ENCODE measurements at places on chromosomes 4 and X.
A peak's percentile ranks its signal among the peaks of the same experiment; 100 is the strongest.

DNA sequence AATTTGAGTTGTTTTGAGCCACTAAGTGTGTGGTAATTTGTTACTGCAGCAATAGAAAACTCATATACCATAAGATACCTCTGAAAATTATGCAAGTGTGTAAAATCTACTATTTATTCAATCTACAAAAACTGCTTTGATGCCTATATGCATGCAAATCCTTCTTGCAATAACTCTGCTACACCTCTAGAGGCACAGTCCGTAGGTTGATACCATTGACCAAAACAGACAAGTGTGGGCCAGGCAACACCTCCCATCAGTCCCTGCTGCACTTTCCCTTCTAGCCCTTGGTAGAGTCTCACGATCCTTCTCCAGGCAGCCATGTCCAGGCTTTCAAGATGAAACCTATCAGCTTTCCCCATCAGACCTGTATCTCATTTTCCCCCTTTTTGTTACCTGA, 48.8 kb upstream of the FAM9A start:
- no peak for DNase-seq

DNA sequence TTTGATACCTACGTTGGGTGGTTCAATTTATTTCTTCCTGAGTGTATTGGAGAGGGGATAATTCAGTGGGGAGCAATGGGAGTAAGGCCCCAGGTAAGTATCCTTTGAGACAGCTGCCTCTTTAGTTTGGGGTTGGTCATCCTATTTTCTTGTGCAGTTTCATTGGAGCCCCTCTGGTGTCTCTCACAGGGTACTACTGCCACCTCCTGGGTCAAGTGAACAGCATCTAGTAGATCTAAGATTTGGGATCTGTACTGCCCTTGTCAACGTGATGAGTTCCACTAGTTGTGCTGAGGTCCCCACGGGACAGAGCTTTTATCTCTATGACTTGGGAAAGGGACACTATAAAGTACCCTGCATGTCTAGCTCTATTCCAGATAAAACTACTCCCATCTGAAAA, 80.6 kb downstream of the PBDC1 start:
- DNase-seq = peak; percentile 17

- no peak for DNase-seq
Observed at GRCh38 chr4:16110661-16111290, 27.0 kb upstream of the PROM1 start.

- no peak for DNase-seq
Observed at GRCh38 chrX:115952417-115953092, 218.0 kb upstream of the AGTR2 start.

GRCh38 chr4:37535872-37536271, 150.3 kb downstream of the RELL1 start:
- no peak for DNase-seq

GRCh38 chrX:51825436-51825835, 68.0 kb upstream of the MAGED1 start:
- no peak for DNase-seq

DNA sequence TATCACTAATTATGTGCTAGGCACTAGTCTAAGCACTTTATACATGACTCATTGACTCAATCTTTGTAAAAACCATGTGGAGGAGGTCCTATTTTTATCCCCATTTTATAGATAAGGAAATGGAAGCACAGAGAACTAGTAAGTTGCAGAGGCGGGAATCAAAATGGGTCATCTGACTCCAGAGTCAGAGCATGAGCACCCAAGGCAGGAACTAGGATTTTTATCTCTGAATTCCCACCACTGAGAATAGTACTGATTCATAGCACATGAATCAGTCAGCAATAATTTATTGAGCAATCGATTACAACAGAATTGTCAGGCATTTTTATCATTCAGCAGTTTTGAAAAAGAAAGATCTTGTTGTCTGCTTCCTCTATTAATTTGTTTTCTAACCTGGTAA, 19.3 kb downstream of the SCARB2 start:
- no peak for DNase-seq

GRCh38 chrX:12804655-12805054, 13.4 kb downstream of the PRPS2 start:
- DNase-seq = no peak

DNA sequence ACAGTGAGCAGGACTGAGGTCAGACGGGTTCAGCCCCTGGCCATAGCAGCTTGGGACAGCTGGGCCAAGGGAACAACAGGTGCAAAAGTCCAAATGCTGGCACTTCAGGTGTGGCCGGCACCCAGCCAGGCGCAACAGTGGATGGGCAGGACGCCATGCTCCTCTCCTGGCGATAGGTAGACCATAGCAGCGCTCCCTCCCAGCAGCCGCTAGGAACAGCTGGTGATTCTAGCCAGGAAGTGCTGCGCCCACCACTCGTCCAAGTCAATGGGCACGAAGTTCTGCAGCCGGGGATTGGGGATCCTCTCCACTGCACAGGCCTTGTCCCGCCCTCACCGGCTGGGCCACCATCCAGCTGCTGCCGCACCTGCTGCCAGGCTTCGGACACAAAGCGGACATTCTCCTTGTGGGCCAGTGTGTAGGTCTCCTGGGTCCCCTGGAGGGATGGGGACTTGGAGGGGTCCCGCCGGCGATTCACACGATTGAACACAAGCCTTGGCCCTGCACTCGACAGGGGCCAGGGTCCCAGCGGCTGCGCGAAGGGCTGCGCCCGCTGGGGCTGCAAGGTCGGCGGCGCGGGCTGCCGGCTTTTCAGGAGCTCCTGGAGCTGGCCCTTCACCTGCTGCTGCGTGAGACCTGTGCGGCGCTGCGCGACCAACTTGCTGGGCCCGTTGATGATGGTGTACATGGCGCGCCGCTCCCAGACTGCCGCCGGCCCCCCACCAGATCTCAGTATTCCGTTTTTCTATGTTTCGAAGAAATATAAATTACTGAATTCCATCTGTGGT, 227.5 kb upstream of the STK26 start:
- DNase-seq = no peak

- DNase-seq = peak; percentile 67
Observed at GRCh38 chrX:130170752-130171445, 863 bp upstream of the RAB33A start.

- peak; percentile 26 for DNase-seq
Observed at GRCh38 chr4:1872870-1873269, 1.7 kb downstream of the NSD2 start.

- no peak for DNase-seq
Observed at GRCh38 chrX:118545510-118545909, 49.9 kb downstream of the DOCK11 start.

DNA sequence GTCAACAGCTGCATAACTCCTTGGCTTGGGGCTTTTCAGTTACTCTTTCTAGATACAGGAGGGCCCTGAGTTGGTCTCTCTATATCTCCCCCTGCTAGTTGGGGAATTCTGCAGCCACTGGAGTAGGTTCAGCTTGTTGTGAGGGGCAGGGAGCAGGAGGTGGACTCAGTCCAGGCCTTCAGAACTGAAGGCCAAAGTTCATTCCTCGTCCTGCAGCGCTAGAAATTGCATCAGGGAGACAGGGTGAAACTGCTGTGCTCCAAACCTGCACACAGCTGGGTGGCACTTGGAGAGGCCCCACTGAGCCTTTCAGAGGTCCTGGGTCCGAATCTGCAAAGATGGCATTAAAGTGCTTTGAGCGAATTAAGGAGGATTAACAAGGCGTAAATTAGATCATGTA, 24.9 kb upstream of the TRIM60 start:
- no peak for DNase-seq

GRCh38 chr4:35604724-35605123, 639.6 kb downstream of the ARAP2 start:
- no peak for DNase-seq

- no peak for DNase-seq
Observed at GRCh38 chr4:168045354-168045753, 47.0 kb upstream of the ANXA10 start.

DNA sequence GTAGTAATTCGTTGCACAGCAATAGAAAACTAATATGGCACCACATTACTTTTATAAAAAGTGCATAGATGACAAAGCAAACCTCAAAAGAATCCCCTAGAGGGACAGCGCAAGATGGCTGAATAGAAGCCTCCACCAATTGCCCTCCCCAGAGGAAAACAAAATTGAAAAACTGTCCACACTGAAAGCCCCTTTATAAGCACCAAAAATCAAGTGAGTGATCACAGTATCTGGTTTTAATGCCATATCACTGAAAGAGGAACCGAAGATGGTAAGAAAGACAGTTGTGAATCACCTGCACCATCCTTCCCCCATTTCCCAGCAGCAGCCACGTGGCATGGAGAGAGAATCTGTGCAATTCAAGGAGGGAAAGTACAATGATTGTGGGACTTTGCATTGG, 522.2 kb downstream of the GLUD2 start:
- no peak for DNase-seq

DNA sequence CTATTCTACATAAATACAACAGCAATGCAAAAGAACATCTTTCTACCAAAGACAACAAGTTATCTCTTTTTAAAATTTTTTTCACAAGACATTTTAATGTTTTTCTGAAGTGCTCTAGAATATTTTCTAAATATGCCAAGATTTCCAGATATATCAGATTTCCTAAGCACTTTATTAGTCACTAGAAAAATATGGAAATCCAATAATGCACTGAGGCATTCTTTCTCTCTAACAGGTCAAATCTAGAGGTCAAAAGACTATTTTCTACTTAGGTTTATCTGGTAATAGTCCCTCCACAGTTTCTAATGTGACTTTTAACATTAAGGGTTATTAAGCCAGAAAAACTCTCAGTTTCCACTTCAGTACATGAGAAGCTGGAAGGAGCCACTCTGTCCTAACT, 1041.2 kb upstream of the INTU start:
- no peak for DNase-seq

DNA sequence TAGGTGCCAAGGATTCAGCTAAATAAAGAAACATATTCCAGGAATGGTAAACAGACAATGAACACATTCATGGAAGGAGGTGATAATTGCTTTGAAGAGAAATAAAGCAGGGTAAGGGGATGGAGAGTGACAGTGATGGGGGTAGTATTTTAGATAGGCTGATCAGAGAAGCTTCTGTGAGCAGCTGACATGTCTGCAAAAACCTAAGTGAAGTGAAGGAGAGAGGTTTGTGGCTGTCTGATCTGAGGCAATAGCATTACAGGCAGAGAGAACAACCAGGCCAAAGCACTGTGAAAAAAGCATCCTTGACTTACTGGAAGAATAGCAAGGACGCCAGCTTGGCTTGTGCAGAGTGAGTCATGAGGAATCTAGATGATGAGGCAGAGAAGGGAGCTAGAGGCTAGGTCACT, 271.9 kb upstream of the GATB start:
- no peak for DNase-seq

GRCh38 chr4:101801958-101802357, 11.4 kb downstream of the BANK1 start:
- no peak for DNase-seq

DNA sequence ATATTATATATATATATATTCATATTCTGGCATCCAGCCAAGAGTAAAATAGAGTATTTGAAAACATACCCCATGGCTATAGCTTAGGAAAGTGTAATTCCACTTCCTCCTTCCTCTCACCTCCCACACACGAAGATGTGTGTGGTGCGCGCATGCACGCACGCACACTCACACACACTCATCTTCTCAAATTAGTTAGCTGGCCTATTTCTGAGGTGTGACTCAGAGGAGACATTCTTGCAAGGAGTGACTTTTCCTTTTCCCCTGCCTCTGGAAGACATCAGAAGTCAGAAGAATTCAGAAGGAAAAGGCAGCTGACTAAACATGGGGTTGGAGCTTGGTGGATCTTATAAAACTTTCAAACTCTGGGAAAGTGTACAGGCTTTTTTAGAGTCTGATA, 8.8 kb downstream of the ENPEP start:
- no peak for DNase-seq

GRCh38 chr4:60611762-60612496, 588.2 kb upstream of the ADGRL3 start:
- no peak for DNase-seq

DNA sequence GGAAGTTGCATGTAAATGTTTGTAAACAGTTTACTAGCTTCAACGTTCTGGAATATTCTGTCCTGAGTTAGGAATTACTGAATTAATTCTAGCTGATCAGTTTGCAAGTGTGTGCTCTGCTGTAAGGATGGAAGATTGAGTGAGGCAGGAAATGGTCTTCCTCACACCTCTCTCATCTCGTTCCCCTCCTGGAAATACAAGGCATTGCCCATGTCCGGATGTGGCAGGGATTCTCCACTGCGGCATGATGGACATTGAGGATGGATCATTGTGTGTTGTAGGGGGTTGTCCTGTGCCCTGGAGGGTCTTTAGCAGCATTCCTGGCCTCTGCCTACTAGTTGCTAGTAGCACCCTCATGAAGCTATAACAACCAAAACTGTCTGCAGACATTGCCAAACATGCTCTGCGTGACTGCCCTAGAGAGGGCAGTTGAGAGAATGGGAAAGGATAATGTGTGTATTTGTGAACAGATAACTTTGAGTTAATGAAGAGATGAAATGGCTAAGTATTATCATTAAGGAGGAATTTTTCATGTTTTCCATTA, 12.6 kb downstream of the CA5B start:
- DNase-seq = no peak

GRCh38 chrX:119669424-119670037, 23.4 kb downstream of the SEPTIN6 start:
- no peak for DNase-seq

DNA sequence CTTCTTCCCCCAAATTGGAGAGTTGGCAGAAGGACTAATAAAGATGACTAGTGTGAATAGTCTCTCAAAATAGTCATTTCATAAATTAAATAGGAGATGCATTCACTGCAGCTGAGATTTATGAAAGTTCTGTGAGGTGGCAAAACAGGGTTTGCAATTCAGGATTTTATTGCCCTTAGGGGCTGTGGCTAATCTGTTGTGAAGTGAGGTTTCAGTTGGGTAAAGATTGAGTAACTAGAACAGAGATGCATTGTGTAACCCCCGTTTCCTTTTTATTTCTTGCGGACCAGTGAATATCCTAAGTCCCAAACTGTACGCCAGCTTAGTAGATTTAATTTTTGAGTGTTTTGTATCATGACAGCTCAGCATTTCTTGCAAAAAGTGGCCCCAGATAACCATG, 16.2 kb upstream of the SCRG1 start:
- DNase-seq = no peak

DNA sequence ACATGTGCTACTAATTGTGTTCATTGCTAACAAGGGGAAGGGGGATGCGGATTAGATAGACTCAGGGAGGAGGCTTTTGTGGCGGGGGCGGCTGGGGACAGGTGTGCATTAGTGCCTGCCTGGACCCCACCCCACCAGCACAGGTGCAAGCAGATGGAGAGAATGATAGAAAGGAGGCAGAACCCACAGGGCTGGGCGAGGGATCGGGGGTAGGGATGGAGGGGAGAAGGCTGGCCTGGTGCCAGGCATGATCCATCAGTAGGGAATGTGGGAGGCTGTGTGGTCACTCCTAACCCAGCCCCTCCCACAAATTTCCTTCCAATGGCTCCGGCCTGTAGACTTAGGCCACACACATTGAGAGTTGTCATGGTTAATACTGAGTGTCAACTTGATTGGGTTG, 30.5 kb upstream of the CRMP1 start:
- no peak for DNase-seq

- no peak for DNase-seq
Observed at GRCh38 chr4:6727943-6728250, 11.9 kb downstream of the BLOC1S4 start.

- no peak for DNase-seq
Observed at GRCh38 chr4:3753726-3754412, 12.3 kb upstream of the ADRA2C start.
